MM.1S (cell line): ENCODE measurements at places on chromosomes 16 and 17.

GRCh38 chr16:46736695-46737094, 11.4 kb downstream of the MYLK3 start:
- DNase-seq: no peak

DNA sequence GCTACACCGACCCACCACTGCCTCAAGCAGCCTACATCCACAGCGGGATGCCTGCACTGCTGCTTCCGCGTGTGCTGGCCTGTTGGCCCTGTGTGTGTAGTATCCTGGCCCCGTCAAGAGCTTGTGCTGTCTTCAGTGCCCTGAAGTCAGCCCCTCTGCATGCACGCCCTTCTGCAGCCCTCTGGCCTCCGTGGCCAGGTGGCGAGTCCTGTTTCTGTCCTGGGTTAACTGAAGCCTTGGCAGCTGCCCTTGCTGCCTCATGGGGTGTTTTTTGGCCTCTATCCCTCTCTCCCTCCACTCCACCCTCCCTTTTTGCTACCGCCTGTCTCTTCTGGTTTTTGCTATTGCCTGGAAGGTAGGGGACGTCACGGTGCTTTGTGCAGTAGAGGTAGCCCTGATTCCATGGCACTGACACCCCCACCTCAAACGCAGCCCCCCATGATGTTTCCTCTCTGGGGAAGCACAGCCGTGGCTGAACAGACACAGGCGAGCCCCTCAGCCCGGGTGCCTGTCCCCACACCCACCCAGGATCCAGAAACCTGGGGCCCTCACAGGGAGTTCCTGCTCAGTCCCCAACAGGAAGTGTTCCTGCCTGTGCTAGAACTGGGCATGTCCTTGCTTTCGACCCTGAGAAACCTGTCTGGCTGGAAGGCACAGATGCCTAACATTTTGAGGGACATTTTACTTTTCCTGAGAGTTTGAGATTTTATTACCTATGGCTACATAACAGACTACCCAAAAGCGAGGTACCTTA, 18.8 kb upstream of the AMZ2 start:
- no peak for DNase-seq

- no peak for DNase-seq
Observed at GRCh38 chr17:76106703-76107102, 3.1 kb upstream of the EXOC7 start.

DNA sequence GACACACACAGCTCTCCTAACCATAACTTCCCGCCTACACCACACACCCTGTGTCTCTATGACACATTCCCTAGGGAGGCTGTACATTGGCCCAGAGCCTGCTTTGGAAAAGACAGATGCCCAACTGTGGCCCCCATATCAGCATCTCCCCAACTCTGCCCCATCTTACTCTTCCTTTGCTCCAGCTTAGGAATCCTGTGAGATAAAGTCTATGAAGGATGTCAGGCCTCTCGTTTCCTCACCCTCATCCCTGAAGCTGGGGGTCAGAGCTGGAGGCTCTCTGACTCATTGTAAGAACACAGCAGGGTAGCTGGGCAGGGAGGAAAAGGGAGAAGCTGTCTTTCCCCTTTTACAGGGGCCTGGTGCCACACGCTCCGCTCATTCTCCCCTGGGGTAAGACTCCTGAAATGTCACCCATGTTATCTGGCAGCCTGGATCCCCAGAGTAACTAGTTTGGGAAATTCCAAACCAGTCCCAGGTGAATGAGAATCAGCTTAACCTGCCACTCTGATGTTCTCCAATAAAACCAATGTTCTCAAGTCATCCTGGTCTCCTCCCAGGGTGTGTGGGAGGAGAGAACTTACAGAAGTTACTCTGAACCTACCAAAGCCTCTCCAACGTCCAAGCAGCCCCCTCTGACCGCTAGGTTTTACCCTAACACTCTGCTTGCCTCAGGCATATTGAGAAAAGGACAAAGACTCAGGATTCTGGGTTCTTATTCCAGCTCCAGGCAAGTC, 2.8 kb downstream of the RAPGEFL1 start:
- no peak for DNase-seq

DNA sequence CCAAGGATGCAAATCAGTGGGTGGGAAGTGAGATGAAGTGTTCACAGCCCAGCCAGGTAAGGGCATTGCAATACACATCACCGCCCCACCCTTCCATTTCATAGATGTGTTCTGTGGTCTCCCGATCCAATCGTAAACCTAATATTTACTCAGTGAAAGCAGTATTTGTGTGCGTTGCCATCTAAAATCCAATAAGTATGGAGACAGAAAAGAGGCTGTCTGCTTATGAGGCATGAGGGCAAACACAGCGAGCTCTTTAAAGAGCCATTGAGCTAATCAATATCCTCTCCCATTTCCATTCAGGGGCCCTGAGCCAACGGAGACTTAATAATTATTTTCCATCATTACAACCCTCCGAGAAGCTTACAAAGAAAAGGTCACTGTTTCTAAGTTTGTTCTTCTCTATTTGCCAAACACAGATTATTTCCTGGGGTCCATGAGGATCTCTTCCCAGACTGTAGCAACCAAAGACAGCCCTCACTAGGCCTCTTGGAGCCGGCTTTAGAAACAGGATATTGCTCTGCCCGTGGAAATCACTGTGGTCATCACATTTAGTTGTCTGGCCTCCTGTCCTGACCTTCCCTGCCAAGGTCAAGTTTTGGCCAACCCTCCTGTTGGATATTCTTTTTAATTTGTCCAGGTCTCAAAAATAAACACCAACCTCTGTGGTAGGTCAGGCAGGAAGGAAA, 120.1 kb downstream of the SLC39A11 start:
- DNase-seq: no peak

GRCh38 chr17:83190601-83191387, 111.4 kb downstream of the METRNL start:
- DNase-seq: no peak
